ENCODE measurements at places on chromosomes 3 and 15.

- DNase-seq, result no peak
Observed at GRCh38 chr3:175655351-175655750, 796.2 kb downstream of the NAALADL2 start.

GRCh38 chr15:60523056-60523455 is 44.1 kb upstream of the ICE2 start:
- no peak for DNase-seq

DNA sequence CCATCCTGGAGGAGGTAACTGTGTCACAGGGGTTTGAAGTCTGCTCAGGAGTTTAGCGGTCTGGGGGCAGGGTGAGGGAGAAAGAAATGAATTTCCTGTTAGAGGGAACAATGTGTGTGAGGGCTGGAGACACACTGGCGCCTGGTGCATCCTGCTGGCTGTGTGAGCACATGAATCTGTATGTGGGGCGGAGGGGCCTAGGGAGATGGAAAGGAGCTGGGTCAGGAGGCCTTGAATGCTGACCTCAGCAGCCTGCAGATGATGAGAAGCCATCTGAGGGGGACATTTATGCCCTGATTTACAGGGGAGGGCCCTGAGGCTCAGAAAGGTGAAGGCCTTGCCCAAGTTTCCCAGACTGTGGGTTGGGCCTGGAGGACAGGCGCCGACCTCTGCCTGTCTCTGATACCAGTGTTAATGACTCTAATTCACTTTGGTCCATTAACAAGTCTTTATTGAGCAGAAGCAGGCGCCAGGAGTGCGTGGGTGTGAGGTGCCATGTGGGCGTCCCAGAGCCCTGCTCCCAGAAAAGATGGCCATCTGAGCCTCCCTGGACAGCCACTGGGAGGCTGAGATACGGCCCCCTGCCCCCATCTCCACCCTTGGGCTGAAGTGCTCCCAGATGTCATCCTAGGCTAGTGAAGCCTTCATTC is 34.8 kb downstream of the LINGO1 start:
- DNase-seq, result no peak

GRCh38 chr3:3201611-3202010 is 22.1 kb upstream of the CRBN start:
- DNase-seq, result no peak
